ENCODE measurements at places on chromosomes 1 and 21. TPM values are rescaled to one million over a fixed set of nuclear protein-coding genes. Genes with fewer than 3 reads are reported as not detected.

GRCh38 chr1:225834417-225835329 lies 24.7 kb downstream of the EPHX1 start:
- no peak for DNase-seq
- H3K27me3 ChIP-seq = no peaks in the 10 kb centered on the region
- H3K4me3 ChIP-seq = no peak overlapping the region
- no peak overlapping the region for H3K27ac ChIP-seq

DNA sequence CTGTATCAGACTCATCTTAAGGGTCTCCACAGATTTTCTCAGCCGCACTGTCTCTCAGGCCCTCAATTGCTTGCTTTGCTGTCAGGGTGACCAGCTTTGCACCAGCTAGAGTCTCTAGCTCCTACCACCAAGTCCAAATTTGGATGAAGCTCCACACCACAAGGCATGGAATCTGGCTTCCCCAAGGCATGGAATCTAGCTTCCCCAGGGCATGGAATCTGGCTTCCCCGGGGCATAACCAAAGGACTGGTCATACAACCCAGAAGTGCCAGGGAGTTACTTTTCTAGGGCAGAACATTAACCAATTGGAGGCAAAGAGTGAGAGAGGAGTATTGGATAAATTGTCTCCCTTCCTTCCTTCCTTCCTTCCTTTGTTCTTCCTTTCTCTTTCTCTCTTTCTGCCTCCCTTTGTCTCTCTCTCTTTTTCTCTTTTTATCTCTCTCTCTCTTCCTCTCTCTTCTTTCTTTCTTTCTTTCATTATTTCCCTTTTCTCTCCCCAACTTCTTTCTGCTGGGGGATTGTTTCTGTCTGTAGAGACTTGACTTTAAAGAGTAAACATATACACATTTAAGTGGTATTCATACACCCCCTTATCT lies 76.9 kb upstream of the HAO2 start:
- no peak for DNase-seq
- no peak overlapping the region for H3K27ac ChIP-seq
- H3K27me3 ChIP-seq = no peaks in the 10 kb centered on the region
- H3K36me3 ChIP-seq = no peaks in the 10 kb centered on the region
- H3K4me1 ChIP-seq = peaks cover 10% of the 10 kb centered on the region

The RSBN1 gene
- polyA plus RNA-seq = 4.2 TPM

The OXCT2 gene
- polyA plus RNA-seq = 2.6 TPM

GRCh38 chr21:22346576-22346975 lies 1348.4 kb downstream of the NCAM2 start:
- H3K27ac ChIP-seq = no peak overlapping the region
- DNase-seq = no peak
- no peaks in the 10 kb centered on the region for H3K27me3 ChIP-seq
- H3K36me3 ChIP-seq = no peaks in the 10 kb centered on the region
- H3K4me1 ChIP-seq = no peaks in the 10 kb centered on the region
- no peak overlapping the region for H3K4me3 ChIP-seq

DNA sequence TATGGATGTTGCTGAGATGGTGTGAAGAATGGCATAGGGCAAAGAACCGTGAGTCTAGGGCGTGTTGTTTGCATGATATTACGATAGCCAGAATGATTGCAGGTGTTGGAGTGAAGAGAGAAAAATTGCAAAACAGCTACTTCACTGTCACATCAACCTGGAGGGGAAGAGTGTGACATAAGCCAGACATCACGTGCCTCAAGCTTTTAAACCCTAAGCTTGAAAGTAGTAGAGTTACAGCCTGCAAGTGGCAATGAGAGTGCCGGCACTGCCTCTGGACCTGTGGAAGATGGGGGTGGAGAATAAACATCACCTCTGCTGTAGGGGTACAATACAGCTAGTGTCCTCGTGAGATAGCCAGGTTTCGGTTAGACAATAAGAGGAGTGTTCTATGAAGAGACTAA lies 11.1 kb downstream of the EEIG2 start:
- no peaks in the 10 kb centered on the region for H3K27me3 ChIP-seq
- H3K36me3 ChIP-seq = no peaks in the 10 kb centered on the region
- H3K4me1 ChIP-seq = no peaks in the 10 kb centered on the region
- H3K27ac ChIP-seq = no peak overlapping the region
- H3K4me3 ChIP-seq = no peak overlapping the region

The CSF1 gene
- 5.4 TPM for polyA plus RNA-seq

The AADACL4 gene
- 0.13 TPM for polyA plus RNA-seq

The HSPB7 gene
- 0.19 TPM for polyA plus RNA-seq

The SH2D2A gene
- polyA plus RNA-seq = 13.7 TPM

- no peak for DNase-seq
- H3K36me3 ChIP-seq = no peaks in the 10 kb centered on the region
- H3K4me3 ChIP-seq = no peak overlapping the region
Measured at GRCh38 chr21:31880816-31881215, 8.0 kb downstream of the HUNK start.

The OR10J1 gene
- polyA plus RNA-seq = not detected

GRCh38 chr1:236494586-236495466 lies 29.0 kb upstream of the LGALS8 start:
- H3K4me1 ChIP-seq = peaks cover 4% of the 10 kb centered on the region
- H3K36me3 ChIP-seq = no peaks in the 10 kb centered on the region
- no peak for DNase-seq
- no peak overlapping the region for H3K27ac ChIP-seq
- H3K27me3 ChIP-seq = no peaks in the 10 kb centered on the region
- H3K4me3 ChIP-seq = no peak overlapping the region

DNA sequence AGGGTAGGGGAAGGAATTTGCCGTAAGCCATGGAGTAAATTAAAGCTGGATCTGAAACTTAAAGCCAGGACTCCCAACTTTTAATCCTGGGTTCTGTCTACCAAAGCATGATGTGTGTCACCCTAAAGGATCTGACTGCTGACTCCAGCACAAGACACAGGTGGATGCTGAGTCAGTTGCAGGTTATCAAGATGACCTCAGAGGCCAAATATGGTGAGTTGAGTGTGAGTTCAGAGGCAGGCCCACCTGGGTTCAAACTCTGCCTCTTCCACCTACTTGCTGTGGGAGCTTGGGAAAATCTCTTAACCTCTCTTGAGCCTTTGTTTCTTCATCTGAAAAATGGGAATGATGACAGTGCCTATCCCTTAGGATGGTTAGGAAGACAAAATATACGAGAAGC lies 16.7 kb upstream of the LDLRAP1 start:
- H3K4me3 ChIP-seq = no peak overlapping the region
- H3K36me3 ChIP-seq = no peaks in the 10 kb centered on the region
- no peak for DNase-seq
- H3K4me1 ChIP-seq = no peaks in the 10 kb centered on the region
- no peak overlapping the region for H3K27ac ChIP-seq

The CELA2A gene
- polyA plus RNA-seq = not detected

GRCh38 chr1:32486463-32487113 lies 21.7 kb downstream of the ZBTB8B start:
- no peaks in the 10 kb centered on the region for H3K36me3 ChIP-seq
- no peaks in the 10 kb centered on the region for H3K4me1 ChIP-seq

The KCND3 gene
- polyA plus RNA-seq = 0.22 TPM

- no peaks in the 10 kb centered on the region for H3K36me3 ChIP-seq
- H3K27ac ChIP-seq = no peak overlapping the region
- H3K27me3 ChIP-seq = no peaks in the 10 kb centered on the region
Measured at GRCh38 chr1:49298304-49298703, 521.6 kb upstream of the BEND5 start.

- no peaks in the 10 kb centered on the region for H3K4me1 ChIP-seq
- H3K27me3 ChIP-seq = peaks cover 43% of the 10 kb centered on the region
- H3K27ac ChIP-seq = no peak overlapping the region
- no peak for DNase-seq
- H3K36me3 ChIP-seq = no peaks in the 10 kb centered on the region
Measured at GRCh38 chr1:50982611-50983010, 12.6 kb downstream of the CDKN2C start.

- no peaks in the 10 kb centered on the region for H3K27me3 ChIP-seq
- DNase-seq = no peak
- H3K4me3 ChIP-seq = no peak overlapping the region
- no peak overlapping the region for H3K27ac ChIP-seq
- H3K36me3 ChIP-seq = no peaks in the 10 kb centered on the region
Measured at GRCh38 chr21:32867597-32867996, 96.0 kb upstream of the PAXBP1 start.

DNA sequence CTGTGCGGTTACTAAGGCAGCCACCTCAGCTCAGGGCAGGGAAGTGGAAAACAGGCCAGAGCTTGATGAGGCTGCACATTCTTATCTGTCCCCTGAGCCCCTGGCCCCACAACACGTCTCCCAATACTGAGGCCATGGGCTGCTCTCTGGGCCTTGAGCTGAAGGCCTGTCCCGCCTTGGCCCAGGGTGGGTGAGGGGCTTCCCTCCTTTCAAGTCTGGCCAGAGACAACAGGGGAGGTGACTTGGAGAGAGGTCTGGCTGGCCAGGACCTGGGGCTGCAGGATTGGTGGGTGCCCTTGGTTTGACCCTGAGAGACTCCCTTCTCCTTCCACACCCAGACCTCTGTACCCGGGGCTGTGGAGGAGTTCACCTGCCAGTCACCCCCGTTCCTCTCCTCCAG lies 563.8 kb downstream of the PTPRU start:
- H3K4me3 ChIP-seq = no peak overlapping the region
- H3K4me1 ChIP-seq = peaks cover 3% of the 10 kb centered on the region
- H3K36me3 ChIP-seq = no peaks in the 10 kb centered on the region
- no peak overlapping the region for H3K27ac ChIP-seq
- no peak for DNase-seq

- H3K27me3 ChIP-seq = peaks cover 6% of the 10 kb centered on the region
- no peak overlapping the region for H3K27ac ChIP-seq
- DNase-seq = no peak
- H3K4me3 ChIP-seq = no peak overlapping the region
- H3K36me3 ChIP-seq = no peaks in the 10 kb centered on the region
Measured at GRCh38 chr1:117599286-117600221, 6.3 kb upstream of the TENT5C start.

GRCh38 chr1:3396411-3396810 lies 58.1 kb upstream of the ARHGEF16 start:
- H3K4me1 ChIP-seq = peaks cover 3% of the 10 kb centered on the region
- peaks cover 48% of the 10 kb centered on the region for H3K27me3 ChIP-seq
- H3K36me3 ChIP-seq = no peaks in the 10 kb centered on the region
- no peak for DNase-seq

GRCh38 chr1:193456811-193457280 lies 270.4 kb upstream of the B3GALT2 start:
- H3K27ac ChIP-seq = no peak overlapping the region
- no peaks in the 10 kb centered on the region for H3K4me1 ChIP-seq
- no peak overlapping the region for H3K4me3 ChIP-seq
- H3K36me3 ChIP-seq = no peaks in the 10 kb centered on the region
- H3K27me3 ChIP-seq = no peaks in the 10 kb centered on the region
- no peak for DNase-seq

DNA sequence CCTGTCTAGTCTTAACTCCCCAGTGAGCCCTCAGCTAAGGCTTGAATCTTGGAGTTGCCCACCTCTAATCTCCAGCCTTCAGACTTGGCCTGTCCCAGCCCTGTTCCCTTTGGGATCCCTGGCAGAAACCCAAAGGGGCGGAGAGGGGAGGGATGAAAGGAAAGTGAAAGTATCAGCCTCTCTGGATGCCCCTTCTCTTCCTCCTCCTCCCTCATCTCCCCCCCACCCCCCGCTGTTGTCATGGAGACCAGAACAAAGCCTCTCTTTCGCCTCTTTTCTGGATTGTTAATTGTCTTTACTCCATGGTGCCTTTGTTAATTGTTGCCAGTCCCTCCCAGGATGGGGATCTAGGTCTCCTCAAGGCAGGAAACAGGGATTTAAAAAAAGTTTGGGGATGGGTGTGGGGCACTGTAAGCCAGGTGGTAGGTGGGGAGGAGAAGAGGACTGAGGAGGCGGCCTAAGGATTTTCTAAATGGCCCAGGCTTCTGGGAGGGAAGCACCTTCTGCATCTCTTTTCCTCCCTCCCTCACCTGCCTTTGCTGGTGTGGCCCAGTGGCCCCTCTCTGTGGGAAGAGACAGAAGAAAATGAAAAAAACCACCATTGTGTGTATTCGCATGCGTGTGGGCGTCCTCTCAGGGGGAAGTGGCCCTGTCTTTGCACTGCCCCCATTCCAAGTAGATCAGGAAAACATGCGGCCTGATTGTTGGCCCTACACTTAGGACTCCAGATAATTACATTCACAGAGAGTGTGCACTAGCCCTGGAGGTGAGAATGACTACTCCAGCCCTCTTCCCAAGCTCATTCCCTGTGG lies 7.5 kb upstream of the SOX13 start:
- H3K4me3 ChIP-seq = peak overlapping the region; percentile 28
- peak; percentile 75 for DNase-seq
- no peaks in the 10 kb centered on the region for H3K27me3 ChIP-seq
- no peaks in the 10 kb centered on the region for H3K36me3 ChIP-seq
- peaks cover 15% of the 10 kb centered on the region for H3K4me1 ChIP-seq
- peak overlapping the region; percentile 61 for H3K27ac ChIP-seq

GRCh38 chr1:3454811-3455618 lies 550 bp downstream of the ARHGEF16 start:
- H3K27ac ChIP-seq = peak overlapping the region; percentile 78
- H3K27me3 ChIP-seq = peaks cover 3% of the 10 kb centered on the region
- no peaks in the 10 kb centered on the region for H3K4me1 ChIP-seq
- H3K4me3 ChIP-seq = peak overlapping the region; percentile 59

DNA sequence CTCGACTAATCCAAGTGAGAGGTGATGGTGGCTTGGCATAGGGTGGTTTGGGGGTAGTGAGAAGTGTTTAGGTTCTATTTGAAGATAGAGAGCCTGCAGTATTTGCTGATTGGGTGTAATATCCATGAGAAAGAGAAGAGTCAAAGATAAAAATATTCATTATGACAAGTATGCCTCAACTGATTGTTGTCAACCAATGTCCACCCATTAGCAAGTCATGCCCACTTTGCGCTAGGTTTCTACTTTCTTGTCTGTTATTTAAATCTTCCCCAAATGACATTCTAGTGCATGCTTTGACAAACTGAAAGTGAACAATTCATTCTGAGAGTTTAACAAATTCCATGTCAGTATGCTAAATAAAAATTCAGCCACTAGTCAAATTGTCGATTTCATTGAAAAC lies 3.8 kb upstream of the XCL1 start:
- H3K4me3 ChIP-seq = no peak overlapping the region
- DNase-seq = no peak
- H3K36me3 ChIP-seq = no peaks in the 10 kb centered on the region
- peaks cover 2% of the 10 kb centered on the region for H3K4me1 ChIP-seq
- H3K27me3 ChIP-seq = no peaks in the 10 kb centered on the region

DNA sequence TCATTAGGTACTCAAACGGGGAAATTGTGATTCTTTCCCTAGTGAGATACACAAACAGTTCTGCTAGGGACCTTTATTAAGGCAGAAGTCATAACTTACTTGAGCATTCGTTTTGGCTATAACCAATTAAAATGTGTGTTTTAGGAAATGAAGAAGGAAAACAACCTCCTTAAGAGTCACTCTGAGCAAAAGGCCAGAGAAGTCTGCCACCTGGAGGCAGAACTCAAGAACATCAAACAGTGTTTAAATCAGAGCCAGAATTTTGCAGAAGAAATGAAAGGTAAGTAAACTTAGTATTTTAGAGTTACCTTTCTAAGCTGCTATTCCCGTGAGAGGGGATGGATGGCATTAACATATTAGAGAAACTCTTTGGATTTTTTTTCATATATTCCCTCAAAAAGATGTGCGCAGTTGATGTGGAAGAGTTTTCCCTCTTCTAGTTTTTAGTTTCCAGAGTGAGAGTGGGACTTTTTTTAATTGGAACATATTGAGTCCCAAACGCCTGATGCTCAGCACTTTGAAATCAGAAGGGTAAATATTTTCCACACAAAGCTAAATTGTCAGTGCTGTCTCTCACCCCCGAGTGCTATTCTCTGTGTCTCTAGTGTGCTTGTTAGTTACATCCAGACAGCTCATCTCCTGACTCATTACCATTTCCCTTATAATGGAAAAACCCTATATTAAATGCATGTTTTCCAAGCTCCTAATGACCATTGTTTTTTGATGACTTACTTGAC lies 34.9 kb downstream of the CENPF start:
- no peak for DNase-seq
- H3K4me3 ChIP-seq = no peak overlapping the region
- peaks cover 86% of the 10 kb centered on the region for H3K36me3 ChIP-seq
- no peaks in the 10 kb centered on the region for H3K4me1 ChIP-seq
